ENCODE measurements at places on chromosomes 2 and 18. TPM values are rescaled to one million over a fixed set of nuclear protein-coding genes. Genes with fewer than 3 reads are reported as not detected.
A peak's percentile ranks its signal among the peaks of the same experiment; 100 is the strongest.

GRCh38 chr2:150643114-150643725, 155.8 kb upstream of the RND3 start:
- H3K4me3 ChIP-seq, result no peak overlapping the region
- DNase-seq, result no peak
- no peaks in the 10 kb centered on the region for H3K4me1 ChIP-seq
- no peaks in the 10 kb centered on the region for H3K27me3 ChIP-seq
- H3K27ac ChIP-seq, result no peak overlapping the region
- no peaks in the 10 kb centered on the region for H3K36me3 ChIP-seq

- H3K36me3 ChIP-seq, result no peaks in the 10 kb centered on the region
- peaks cover 4% of the 10 kb centered on the region for H3K4me1 ChIP-seq
- no peak overlapping the region for H3K27ac ChIP-seq
- H3K4me3 ChIP-seq, result no peak overlapping the region
- DNase-seq, result no peak
Measured at GRCh38 chr2:197113275-197113711, 186.8 kb upstream of the PGAP1 start.

- no peaks in the 10 kb centered on the region for H3K27me3 ChIP-seq
- H3K4me3 ChIP-seq, result no peak overlapping the region
- H3K4me1 ChIP-seq, result no peaks in the 10 kb centered on the region
- no peak for DNase-seq
- H3K36me3 ChIP-seq, result no peaks in the 10 kb centered on the region
Measured at GRCh38 chr18:35804377-35804776, 168.1 kb upstream of the RMP24 start.

DNA sequence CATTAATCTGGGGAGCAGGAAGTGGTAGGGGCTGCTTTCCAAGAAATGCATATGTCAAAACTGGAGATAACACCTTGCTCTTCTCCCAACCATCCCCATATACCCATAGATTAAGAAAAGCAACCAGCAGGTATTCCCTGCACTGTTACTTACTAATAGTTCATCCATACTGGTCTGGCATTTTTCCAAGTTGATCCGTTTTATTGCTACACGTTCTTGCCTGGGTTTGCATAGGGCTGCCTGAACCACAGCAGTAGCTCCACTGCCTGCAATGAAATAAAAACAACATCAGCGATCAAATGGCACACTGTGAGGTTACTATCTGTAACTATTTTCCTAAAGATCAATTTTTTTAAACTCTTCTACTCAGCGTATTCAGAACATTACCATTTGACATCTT, 65.6 kb downstream of the STK39 start:
- no peaks in the 10 kb centered on the region for H3K4me1 ChIP-seq
- H3K27ac ChIP-seq, result no peak overlapping the region
- H3K36me3 ChIP-seq, result no peaks in the 10 kb centered on the region
- H3K27me3 ChIP-seq, result no peaks in the 10 kb centered on the region
- no peak for DNase-seq

- H3K27ac ChIP-seq, result no peak overlapping the region
- H3K4me1 ChIP-seq, result no peaks in the 10 kb centered on the region
- H3K36me3 ChIP-seq, result no peaks in the 10 kb centered on the region
- H3K27me3 ChIP-seq, result no peaks in the 10 kb centered on the region
Measured at GRCh38 chr18:8857806-8858205, 152.4 kb downstream of the MTCL1 start.

DNA sequence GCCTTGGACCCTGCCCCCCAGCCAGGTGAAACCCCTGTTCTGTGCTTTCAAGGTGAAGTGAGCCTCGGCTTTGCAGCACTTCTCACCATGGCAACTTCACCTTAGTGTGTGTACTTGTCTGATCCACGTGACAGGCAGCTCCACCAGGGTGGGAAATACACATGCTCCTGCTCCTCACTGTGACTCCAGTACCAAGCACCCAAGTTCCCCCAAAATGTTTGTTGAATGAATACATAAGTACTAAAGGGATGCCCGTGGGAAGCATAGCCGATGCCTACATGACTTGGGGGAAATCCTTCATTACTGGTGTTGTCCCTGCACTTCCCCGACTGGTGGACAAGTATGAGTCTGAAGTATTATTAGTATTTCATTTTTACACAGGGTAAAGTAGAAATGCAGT, 41.8 kb upstream of the GBX2 start:
- DNase-seq, result no peak
- H3K4me1 ChIP-seq, result no peaks in the 10 kb centered on the region
- H3K36me3 ChIP-seq, result no peaks in the 10 kb centered on the region
- H3K27me3 ChIP-seq, result no peaks in the 10 kb centered on the region
- no peak overlapping the region for H3K27ac ChIP-seq

DNA sequence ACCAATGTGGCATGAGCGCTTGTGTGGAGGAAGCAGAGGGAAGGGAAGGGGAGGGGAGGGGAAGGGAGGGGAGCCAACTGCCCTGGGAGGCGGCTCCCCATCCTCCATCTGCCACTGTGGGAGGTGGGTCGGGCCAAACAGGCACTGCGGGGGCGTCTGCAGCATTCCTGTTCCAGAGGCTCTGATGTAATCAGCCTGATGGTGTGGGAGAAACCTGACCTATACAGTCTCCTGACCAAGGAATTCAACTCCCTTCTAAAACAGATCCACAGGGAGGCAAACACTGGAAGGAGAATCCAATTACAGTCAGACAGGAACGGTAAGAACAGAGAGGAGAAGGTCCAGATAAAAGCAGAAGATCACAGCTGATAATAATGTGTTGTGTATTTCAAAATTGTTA, 88.8 kb downstream of the CD8B2 start:
- H3K27ac ChIP-seq, result no peak overlapping the region
- peak; percentile 16 for DNase-seq
- no peaks in the 10 kb centered on the region for H3K4me1 ChIP-seq
- no peaks in the 10 kb centered on the region for H3K27me3 ChIP-seq
- no peak overlapping the region for H3K4me3 ChIP-seq
- H3K36me3 ChIP-seq, result no peaks in the 10 kb centered on the region

DNA sequence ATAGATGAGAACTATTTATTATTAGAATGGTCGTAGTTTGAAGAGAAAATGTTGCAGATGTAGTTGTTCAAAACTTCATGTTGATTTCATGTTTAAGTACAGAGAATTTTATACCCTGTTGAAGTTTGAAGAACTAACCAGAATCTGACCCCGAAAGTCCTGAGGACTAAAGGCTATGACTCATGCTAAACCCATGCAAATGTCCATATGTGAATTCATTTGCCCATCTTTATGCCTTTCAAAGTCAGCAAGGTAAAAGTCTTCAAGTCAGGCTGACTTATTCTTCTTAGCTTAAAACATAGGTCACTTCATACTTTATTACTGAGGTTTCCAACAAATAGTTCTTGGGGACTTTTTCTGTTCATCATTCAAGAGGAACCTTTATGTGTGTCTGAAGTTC, 185.5 kb downstream of the CCDC85A start:
- H3K27me3 ChIP-seq, result no peaks in the 10 kb centered on the region
- H3K27ac ChIP-seq, result no peak overlapping the region
- H3K4me3 ChIP-seq, result no peak overlapping the region
- H3K4me1 ChIP-seq, result no peaks in the 10 kb centered on the region
- H3K36me3 ChIP-seq, result no peaks in the 10 kb centered on the region
- no peak for DNase-seq

DNA sequence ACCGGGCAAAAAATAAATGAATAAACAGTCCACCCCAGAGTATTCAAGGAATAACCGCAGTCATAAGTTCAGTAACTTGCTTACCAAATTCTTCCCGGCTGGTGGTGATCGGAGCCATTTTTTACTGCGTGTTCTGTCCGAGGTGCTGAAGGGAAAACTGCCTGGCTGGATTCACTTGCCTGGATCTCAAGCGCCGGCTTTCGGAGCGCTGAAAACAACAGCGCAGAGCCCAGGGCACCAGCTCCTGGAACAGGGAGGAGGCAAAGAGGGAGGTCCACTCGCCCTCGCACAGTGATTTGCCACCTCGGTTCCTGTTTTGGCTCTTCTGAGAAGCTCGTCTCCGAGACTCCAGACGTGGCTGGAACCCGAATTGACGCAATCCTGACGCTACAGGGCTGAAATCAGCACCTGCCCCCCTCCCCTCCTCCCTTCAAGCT, at the start of gene SYT4:
TSS of gene SYT4 (minus strand) at position 327 of the 437 bp plus-strand sequence. CDS start at position 118, 209 bp downstream.
- no peak within 1 kb of the TSS for H3K4me3 ChIP-seq
- peak; percentile 45 for DNase-seq
- no peaks in the 10 kb centered on the region for H3K36me3 ChIP-seq
- no peak within 1 kb of the TSS for H3K27ac ChIP-seq
- no peaks in the 10 kb centered on the region for H3K27me3 ChIP-seq

DNA sequence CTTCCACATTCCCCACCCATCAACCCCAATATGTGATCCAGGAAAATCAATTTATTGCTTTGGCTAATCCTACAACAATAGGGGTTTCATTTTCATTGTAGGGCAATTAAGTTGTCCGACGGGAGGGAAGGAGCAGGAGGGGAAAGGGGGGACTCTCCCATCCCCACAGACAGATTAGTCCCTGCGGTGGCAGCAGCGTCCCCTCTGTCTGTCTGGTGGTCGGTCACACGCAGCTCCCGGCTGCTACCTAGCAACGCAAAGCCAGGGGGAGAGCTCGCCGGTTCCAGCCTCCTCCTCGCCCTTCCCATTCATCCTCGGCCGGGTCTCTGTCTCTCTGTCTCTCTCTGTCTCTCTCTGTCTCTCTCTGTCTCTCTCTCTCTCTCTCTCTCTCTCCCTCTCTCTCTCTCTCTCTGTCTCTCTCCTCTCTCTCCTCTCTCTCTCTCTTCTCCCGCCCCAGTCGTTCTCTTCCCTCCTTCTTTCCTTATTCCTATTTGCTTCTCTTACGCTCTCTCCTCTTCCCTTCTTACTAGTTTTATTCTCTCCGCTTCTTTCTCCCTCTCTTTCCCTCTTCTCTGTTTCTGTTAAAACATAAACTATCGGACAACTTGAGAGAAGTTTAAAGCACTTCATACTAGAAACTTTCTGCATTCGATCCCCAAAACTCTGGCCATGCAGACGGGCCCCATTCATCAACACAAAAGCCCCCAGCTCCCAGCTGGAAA, 1.2 kb downstream of the LRP2 start:
- H3K27me3 ChIP-seq, result no peaks in the 10 kb centered on the region
- H3K27ac ChIP-seq, result peak overlapping the region; percentile 52
- H3K36me3 ChIP-seq, result no peaks in the 10 kb centered on the region
- peaks cover 22% of the 10 kb centered on the region for H3K4me1 ChIP-seq

- no peaks in the 10 kb centered on the region for H3K4me1 ChIP-seq
- no peaks in the 10 kb centered on the region for H3K27me3 ChIP-seq
- H3K27ac ChIP-seq, result no peak overlapping the region
- H3K36me3 ChIP-seq, result no peaks in the 10 kb centered on the region
- H3K4me3 ChIP-seq, result no peak overlapping the region
Measured at GRCh38 chr2:108154366-108155061, 85.3 kb upstream of the SULT1C3 start.

GRCh38 chr2:97981961-97982360, 13.8 kb downstream of the TMEM131 start:
- H3K4me1 ChIP-seq, result peaks cover 10% of the 10 kb centered on the region
- H3K27ac ChIP-seq, result no peak overlapping the region
- no peaks in the 10 kb centered on the region for H3K27me3 ChIP-seq
- DNase-seq, result no peak
- no peak overlapping the region for H3K4me3 ChIP-seq

GRCh38 chr2:5978131-5978751, 286.1 kb downstream of the SOX11 start:
- no peak overlapping the region for H3K4me3 ChIP-seq
- peaks cover 8% of the 10 kb centered on the region for H3K4me1 ChIP-seq
- H3K27ac ChIP-seq, result no peak overlapping the region
- no peaks in the 10 kb centered on the region for H3K27me3 ChIP-seq
- no peaks in the 10 kb centered on the region for H3K36me3 ChIP-seq

GRCh38 chr18:53799134-53799533, 425.3 kb downstream of the MBD2 start:
- H3K4me3 ChIP-seq, result no peak overlapping the region
- DNase-seq, result no peak
- H3K36me3 ChIP-seq, result no peaks in the 10 kb centered on the region
- no peak overlapping the region for H3K27ac ChIP-seq

DNA sequence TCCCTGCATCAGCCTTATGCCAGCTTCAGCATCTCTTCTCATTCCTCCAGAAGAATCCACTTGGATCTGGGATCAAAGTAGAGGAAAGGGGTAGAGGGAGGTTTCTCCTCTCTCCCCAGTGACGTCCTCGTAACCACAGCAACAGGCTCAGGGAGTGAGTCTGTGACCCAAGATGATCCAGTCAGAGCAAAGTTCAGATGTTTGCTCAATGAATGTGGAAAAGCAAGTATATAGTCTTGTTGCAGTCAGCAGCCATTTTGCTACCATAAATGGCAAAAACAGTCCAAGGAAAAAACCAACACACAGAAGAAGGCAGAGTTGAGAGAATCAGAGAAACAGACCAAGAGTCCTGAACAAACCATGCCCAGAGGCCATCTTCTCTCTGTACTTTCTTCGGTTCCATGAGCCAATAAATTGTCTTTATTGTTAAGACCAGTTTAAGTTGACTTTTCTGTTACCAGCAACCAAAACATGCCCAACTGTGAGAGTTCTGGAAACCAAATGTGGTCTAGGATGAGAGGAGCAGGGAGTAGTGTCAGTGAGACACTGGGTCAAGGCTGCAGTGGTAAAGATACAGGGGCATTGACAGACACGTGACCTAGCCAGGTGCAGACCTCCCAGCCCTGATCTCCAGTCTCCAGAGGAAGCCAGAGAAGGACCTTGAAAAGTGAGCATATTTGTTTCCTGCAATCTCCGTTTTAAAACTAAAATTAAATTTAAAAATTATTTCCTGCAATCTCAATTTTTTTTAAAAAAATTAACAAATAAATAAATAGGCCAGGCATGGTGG, 3.2 kb upstream of the CXCR1 start:
- no peaks in the 10 kb centered on the region for H3K27me3 ChIP-seq
- H3K27ac ChIP-seq, result no peak overlapping the region
- H3K36me3 ChIP-seq, result no peaks in the 10 kb centered on the region
- DNase-seq, result no peak

- no peaks in the 10 kb centered on the region for H3K36me3 ChIP-seq
- H3K4me1 ChIP-seq, result peaks cover 27% of the 10 kb centered on the region
- H3K4me3 ChIP-seq, result no peak overlapping the region
Measured at GRCh38 chr2:160267022-160267421, 67.0 kb upstream of the ITGB6 start.

GRCh38 chr2:5696945-5697521, 4.8 kb downstream of the SOX11 start:
- H3K27me3 ChIP-seq, result peaks cover 56% of the 10 kb centered on the region
- peaks cover 35% of the 10 kb centered on the region for H3K4me1 ChIP-seq
- no peaks in the 10 kb centered on the region for H3K36me3 ChIP-seq

- peaks cover 26% of the 10 kb centered on the region for H3K4me1 ChIP-seq
- no peak overlapping the region for H3K27ac ChIP-seq
- no peak overlapping the region for H3K4me3 ChIP-seq
- H3K36me3 ChIP-seq, result no peaks in the 10 kb centered on the region
- DNase-seq, result no peak
Measured at GRCh38 chr2:174027956-174028355, 62.8 kb upstream of the SP3 start.

DCDC2C gene
- total RNA-seq, result 1.5 TPM

UGGT1 gene
- total RNA-seq, result 53.1 TPM

XDH gene
- total RNA-seq, result not detected

SH3RF3 gene
- total RNA-seq, result 2.8 TPM

GPR75 gene
- 5.7 TPM for total RNA-seq

RAB11FIP5 gene
- 38.7 TPM for total RNA-seq

ALK gene
- total RNA-seq, result 0.08 TPM

TBR1 gene
- total RNA-seq, result not detected

POTEJ gene
- not detected for total RNA-seq

DSG4 gene
- not detected for total RNA-seq
